ENCODE measurements at places on chromosomes 11 and 22.

DNA sequence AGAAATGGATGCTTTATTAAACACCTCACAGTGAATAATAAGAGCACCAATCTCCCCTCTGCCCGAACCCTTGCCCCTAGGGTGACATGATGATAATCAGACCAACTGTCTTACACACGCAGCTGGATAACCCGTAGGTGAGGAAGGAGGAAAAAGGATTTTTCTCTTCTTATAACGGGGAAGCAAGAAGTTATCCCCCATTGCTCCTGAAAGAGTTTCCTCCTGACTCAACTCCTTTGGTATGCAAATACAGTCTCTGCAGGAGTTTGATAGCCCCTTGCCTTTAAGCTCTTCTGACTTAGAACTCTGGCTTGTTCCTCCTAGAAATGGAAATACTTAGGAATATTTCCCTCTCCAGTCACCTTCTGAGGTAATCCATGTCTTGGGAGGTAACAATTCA is 455.8 kb downstream of the TMEM135 start:
- no peak for DNase-seq

DNA sequence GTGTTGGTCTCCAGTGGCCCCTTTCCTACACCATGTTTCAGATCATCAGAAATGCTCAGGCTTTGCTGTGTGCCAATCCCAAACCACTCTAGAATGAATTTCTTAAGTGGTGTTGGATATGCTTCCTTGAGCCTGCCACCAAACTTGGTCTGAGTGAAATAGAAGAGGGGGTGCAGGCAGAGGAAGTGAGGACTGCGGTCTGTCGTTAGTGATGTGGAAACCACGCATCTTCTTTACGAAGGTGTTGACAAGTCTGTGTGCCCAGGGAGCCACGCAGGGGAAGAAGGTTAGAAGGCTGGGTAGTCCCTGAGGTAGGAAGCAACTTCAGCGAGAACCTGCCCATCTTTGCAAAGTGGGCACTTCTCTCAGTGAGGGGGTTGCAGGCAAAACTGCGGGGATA is 187.4 kb upstream of the NAV2 start:
- DNase-seq: no peak

GRCh38 chr11:64917663-64917995 is 620 bp upstream of the ATG2A start:
- no peak for DNase-seq

DNA sequence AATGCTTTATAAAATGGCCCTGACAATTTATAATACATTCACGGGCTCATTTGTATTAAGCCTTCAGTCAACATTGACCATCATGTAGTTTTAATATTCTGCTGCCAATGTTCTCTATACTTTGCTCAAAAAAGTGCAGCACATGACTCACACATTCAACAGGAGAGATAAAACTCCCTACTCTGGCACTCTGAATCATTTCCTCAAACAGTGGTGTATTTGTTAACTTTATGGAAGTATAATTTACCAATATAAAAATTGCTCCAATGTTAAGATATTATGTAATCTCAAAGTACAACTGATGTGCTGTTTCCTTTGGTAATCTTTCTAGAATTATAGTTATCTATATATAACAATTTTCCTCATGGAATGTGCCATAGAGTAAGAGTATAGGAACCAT is 39.9 kb downstream of the MAML2 start:
- DNase-seq: no peak

GRCh38 chr22:42222140-42222539 is 48.3 kb downstream of the TCF20 start:
- DNase-seq: no peak

GRCh38 chr22:34645375-34645774 is 420.6 kb upstream of the ISX start:
- DNase-seq: no peak

DNA sequence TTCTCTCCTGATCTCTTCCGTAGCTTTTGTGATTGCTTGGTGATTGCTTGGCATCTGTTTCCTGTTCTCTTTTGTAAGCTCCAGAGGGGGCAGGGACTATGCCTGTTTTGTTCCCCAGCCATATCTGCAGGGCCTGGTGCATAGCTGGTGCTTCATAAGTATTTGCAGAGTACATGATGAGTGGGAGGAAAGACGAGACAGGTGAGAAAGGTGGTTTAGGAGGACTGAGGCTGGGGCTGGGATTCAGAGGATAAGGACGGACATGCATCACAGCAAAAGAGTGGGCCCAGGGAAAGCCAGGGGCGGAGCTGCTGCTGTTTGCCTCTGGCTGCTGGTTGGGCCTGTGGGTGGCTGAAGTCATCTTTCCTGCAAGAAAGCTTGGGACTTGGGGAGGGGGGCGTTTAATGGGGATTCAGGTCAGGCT is 62.4 kb downstream of the DSCAML1 start:
- no peak for DNase-seq

GRCh38 chr11:88831303-88831890 is 234.4 kb downstream of the GRM5 start:
- DNase-seq: no peak

DNA sequence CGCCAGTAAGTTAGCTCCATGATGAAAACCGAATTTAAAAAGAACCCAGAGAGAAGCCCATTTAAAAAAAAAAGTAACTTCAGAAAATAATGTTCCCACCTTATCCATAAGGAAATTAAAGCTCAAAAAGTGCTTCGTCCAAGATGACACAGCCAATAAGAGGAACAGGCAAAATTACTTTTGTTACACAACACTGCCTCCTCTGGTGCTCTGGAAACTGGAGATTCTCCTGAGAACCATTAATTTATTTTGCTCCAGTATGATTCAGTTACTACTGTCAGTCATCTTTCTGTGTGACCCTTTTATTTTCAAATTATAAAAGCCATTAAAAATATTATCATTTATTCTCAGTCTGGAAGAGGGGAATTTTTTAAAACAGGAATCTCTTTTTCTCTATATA is 2.0 kb downstream of the IFT27 start:
- DNase-seq: no peak

DNA sequence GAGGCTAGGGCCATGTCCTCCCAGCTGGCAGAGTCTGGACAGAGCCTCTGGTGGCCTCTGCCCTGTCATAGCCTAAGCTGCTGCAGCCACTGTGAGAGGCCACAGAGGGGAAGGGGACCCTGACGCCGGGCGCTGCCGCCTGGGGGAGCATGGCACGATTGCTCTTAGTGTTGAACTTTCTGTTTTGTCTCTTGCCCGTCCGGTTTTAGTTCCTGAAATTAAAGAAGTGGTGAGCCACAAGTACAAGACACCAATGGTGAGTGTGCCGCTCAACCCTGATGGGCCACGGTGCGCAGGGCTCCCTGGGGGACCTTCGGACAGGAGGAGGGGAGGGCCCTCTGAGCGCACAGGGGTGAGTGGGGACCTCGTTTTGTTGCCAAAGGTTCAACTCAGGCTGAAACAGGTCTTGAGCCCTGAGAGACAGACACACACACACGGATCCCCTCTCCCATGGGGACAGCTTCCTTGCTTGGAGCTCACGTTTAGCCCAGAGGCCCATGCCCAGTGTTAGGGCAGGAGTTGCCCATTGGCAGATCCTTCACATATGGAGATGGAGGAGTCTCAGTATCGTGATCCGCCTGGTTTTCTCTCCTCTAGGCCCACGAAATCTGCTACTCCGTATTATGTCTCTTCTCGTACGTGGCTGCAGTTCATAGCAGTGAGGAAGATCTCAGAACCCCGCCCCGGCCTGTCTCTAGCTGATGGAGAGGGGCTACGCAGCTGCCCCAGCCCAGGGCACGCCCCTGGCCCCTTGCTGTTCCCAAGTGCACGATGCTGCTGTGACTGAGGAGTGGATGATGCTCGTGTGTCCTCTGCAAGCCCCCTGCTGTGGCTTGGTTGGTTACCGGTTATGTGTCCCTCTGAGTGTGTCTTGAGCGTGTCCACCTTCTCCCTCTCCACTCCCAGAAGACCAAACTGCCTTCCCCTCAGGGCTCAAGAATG is 23.8 kb downstream of the MYBPC3 start:
- no peak for DNase-seq

- DNase-seq: no peak
These were observed 29.5 kb downstream of the C2CD3 start for GRCh38 chr11:74141241-74141695.

DNA sequence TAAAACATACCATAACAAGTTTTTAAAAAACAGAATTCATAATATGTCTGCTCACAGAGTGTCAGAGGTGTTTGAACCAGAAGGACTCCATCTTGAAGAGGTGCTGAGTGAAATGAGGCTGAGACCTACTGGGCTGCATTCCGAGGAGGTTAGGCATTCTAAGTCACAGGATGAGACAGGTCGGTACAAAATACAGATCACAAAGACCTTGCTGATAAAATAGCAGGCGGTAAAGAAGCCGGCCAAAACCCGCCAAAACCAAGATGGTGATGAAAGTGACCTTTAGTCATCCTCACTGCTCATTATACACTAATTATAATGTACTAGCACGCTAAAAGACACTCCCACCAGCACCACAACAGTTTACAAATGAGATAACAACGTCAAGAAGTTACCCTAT is 116.4 kb downstream of the ARHGAP32 start:
- DNase-seq: no peak

- no peak for DNase-seq
These were observed 20.5 kb upstream of the SYT12 start for GRCh38 chr11:67002297-67002913.

DNA sequence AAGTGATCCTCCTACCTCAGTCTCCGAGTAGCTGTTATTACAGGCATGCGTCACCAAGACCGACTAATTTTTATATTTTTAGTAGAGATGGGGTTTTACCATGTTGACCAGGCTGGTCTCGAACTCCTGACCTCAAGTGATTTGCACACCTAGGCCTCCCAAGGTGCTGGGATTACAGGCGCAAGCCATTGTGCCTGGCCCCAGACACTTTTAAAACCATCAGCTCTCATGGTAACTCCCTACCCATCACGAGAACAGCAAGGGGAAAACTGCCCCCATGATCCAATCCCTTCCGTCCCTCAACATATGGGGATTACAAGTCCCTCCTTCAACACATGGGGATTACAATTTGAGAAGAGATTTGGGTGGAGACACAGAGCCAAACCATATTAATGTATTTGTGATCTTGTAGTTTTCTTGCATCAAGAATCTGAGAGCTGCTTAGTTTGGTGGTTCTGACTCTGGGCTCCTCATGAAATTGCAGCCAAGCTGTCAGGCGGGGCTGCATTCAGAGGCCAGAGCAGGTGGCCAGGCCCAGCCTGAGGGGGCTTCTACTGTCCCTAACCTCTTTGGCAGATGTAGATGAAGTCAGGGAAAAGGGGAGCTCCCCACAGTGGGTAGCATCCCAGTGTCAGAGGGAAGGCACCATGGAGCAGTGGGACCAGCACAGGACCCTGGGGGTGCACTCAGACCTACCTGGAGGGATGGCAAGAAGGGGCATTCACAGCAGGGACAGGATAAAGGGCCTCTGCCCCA is 31.2 kb upstream of the PRAME start:
- DNase-seq: no peak

- no peak for DNase-seq
These were observed 21.6 kb downstream of the AAMDC start for GRCh38 chr11:77842441-77843121.

GRCh38 chr11:133835593-133836548 is 9.4 kb downstream of the SPATA19 start:
- DNase-seq: no peak

All from T-helper 9 cell (primary cell).